ENCODE measurements at places on chromosomes 11 and 22.

DNA sequence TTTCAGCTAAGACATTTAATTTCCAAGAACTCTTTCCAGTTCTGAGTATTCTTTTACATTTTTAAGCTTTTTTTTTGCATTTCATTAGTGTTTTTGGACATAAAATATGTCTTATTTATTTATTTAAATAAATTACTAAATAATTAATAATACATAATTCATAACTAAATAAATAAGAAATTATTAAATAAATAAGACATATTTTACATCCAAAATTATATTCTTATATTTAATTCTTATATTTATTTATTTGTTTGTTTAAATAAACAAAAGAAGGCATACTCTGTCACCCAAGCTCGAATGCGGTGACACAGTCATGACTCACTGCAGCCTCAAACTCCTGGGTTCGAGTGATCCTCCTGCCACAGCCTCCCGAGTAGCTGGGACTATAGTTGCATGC is 3.1 kb upstream of the MMP27 start:
- no peak for DNase-seq

DNA sequence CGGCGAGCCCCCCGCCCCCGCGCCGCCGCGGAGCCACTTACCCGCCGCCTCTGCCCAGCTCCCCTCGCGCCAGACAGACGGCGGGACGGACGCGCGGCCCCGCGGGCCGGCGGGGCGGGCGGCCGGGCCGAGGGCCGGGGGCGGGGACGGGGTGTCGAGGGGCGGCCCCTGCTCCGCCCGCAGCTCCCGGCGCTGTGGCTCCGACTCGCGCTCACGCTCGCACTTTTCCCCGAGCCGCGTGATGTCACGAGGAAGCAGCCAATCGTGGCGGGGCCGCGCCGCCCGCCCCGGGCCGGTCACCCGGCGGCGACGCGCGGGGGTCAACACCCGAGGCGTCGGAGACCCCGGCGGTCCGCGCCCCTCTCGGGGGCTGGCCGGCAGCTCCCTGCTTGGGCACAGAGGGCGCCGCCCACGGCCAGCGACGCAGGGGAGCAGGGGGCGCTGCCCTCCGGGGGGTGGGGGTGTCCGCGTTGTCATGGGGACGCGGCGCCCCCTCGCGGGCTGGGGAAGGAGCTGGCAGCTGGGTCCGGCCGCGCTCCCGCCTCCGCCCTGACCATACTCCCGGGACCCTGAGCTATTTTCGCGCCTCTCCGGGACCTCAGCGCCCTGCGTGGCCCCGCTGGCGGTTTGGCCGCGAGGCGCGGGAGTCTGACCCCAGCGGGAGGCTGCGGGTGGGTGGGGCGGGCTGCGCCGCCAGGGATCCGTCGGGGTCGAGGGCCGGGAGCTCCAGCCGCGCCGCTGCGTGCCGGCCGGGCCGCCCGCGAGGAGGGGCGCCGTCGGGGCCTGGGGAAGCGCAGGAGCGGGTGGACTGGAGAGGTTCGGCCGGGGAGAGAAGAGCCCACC is at the start of gene CHRM4:
TSS of gene CHRM4 (minus strand) at position 199 of the 843 bp plus-strand sequence. CDS start 5,219 bp downstream, outside the sequence.
- DNase-seq, result no peak

DNA sequence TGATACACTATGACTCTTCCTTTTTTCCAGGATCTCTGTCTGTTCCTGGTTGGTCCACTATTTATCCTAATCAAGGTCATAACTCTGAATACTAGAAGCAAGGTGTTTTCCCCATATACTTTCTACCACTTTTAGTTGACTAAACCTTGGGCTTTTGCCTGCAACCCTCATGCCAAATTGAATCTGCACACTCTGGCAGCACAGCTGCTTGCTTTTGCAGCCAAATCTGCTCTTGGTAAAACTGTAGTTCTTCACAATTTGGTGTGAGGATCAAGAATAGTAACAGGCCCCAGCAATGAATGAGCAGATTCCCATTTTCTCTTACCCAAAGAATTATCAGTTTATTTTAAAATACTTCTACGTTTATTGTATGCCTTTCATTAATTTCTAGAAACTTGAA is 586.5 kb upstream of the CNTN5 start:
- no peak for DNase-seq

DNA sequence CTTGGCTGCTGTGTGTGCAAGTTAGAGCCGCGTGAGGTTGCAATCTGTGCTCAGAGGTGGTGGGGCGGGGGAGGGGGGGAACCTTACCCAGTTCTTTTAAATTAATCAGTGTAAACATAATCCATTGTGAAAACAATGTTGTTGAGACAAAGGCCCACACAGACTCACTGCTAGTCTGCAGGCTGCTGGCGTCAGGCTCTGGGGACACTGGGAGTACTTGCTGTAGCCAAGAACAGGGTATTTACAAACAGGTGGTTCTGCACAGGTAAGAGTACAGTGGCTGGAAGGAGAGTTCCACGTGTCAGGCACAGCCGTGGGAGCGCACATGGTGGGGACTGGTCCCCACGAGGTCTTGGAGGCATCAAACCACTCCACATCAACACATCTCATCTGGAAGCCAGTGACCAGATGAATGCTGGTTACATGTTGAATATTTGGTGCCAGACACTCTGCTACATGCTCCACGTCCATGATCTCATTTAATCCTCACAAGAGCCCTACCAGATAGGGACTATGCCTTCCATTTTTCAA is 27.4 kb downstream of the SCUBE1 start:
- DNase-seq, result no peak

All from kidney glomerular epithelial cell (primary cell).